Thoracic aorta (tissue), 2 donors: ENCODE measurements at places on chromosomes 11 and 22.

DNA sequence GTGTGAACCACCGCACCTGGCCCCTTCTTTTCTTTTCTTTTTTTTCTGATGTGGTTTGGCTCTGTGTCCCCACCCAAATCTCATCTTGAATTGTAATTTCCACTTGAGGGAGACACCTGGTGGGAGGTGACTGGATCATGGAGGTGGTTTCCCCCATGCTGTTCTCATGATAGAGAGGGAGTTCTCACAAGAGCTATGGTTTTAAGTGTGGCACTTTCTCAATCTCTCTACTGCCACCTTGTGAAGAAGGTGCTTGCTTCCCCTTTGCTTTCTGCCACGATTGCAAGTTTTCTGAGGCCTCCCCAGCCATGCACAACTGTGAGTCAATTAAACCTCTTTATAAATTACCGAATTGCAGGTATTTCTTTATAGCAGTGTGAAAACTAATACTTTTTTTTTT is 4.9 kb upstream of the TCN2 start:
- no peak for DNase-seq

DNA sequence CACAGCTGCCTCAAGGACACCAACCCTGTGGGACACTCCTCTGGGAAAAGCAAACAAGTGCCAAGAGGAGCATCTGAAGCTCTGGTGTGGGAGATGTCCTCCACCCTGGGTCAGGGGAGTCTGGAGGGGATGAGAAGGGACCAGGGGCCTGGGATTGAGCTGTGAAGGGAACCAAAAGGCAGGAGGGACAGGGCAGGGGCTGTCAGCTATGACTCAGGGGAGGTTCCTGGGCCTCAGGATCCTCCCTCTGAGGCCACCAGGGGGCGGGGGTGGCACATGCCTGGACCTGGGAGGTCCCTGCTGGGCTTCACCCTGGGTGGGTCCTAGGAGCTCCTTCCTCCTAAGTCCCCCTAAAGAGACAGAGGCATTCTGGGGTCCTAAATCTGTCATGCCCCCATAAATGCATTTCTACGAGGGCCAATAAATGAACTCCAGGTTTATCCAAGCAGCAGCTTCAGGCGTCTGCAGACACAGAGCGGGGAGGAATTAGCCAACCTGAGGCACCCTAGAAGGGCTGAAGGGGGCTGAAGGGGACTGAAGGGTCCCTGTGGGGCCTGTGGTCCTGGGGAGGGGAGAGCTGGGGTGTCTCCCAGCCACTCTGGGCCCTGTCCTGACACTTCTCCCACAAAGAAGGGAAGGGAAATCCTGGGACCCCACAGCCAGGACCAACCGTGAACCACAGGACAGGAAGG is 31.9 kb upstream of the IGLL5 start:
- DNase-seq = no peak

GRCh38 chr11:45806072-45806933 is 1.4 kb downstream of the SLC35C1 start:
- no peak for DNase-seq

DNA sequence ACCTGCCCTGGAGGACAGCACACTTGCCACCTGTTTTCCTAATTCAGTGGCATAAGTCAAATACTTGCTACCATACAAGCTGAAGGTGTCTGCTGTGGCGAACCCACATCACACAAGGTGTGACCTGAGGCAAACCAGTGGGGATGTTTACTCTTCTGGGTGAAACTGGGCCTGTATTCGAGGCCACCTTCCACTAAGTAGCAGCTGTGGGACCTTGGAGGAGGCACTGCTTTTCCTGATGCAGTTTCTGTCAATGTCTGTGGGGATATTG is 927.4 kb downstream of the BRD1 start:
- no peak for DNase-seq

GRCh38 chr22:29117799-29118477 is 45.1 kb downstream of the KREMEN1 start:
- no peak for DNase-seq

DNA sequence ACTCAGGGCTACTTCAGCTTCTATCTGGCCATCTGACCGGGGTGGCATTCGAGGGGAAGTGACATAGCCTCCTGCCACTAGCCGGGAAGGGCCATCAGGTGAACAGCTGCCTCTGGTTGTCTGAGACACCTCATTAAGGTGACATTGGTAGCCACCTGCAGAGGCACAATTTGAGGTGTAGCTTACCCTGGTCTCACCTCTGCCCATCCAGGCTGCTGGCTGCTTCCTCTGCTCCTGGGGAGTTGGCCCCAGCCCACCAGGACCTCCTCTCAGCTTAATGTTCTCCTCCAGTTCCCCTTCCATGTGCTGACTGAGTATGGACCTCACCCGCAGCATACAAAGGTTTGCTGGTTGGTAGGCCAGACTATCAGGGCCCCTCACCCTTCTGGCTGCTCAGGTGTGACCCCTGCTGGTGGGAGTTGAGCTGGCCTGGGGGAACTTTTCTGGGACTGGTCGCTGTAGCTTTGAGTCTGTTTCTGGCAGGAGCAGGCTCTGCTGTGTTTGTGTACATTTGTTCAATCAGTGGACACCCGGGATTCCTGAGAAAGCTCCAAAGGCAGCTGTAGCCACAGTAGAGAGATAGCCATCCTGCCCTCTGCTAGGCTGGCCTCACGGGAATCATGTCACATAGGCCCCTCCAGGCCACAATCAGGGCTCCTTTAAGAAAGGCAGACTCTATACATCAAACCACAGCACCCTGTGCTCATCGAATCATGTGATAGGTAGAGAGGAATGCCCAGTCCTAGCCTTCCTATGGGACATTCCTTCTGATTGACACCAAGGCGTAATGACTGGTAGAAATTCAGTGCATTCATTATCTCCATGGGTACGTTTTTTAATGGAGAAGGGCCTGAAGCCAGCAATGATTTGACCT is 295.1 kb upstream of the PLET1 start:
- no peak for DNase-seq

GRCh38 chr11:66962801-66963200 is 4.6 kb upstream of the PC start:
- no peak for DNase-seq

- no peak for DNase-seq
Measured at GRCh38 chr11:67306769-67307544, 3.6 kb downstream of the SSH3 start.

DNA sequence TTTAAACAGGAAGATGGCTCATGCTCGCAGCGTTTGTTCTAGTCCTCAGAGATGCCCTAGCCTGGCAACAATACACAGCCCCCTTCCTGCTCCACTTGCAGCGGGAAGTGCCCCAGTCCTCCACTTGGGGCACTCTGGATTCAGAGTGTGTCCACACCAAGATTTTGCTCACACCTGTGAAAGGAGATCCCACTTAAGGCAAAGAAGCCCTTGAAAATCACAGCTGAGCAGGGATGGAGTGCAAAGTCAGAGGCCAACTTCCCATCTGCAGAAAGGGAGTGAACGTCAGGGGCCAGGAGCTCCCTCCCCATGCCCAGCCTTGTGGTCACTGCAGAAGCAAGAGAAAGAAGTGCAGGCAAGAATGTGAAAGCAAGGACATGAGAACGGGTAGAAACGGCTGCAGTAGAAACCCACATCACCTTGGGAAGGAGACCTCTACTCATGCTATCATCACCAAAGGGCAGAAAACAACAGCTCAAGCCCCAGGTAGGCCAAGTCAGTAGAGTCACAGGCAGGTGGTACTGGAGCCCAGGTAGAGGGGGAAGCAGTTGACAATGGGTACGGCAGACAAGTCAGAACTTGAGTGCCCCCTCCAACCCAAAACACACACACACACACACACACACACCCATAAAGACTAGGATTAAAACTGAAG is 157.4 kb downstream of the BUD13 start:
- DNase-seq = no peak

- DNase-seq = no peak
Measured at GRCh38 chr11:123973816-123974215, 3.8 kb downstream of the OR10S1 start.

- DNase-seq = no peak
Measured at GRCh38 chr22:30253205-30253852, 6.8 kb upstream of the LIF start.

- DNase-seq = no peak
Measured at GRCh38 chr11:28318871-28319270, 210.7 kb downstream of the METTL15 start.

DNA sequence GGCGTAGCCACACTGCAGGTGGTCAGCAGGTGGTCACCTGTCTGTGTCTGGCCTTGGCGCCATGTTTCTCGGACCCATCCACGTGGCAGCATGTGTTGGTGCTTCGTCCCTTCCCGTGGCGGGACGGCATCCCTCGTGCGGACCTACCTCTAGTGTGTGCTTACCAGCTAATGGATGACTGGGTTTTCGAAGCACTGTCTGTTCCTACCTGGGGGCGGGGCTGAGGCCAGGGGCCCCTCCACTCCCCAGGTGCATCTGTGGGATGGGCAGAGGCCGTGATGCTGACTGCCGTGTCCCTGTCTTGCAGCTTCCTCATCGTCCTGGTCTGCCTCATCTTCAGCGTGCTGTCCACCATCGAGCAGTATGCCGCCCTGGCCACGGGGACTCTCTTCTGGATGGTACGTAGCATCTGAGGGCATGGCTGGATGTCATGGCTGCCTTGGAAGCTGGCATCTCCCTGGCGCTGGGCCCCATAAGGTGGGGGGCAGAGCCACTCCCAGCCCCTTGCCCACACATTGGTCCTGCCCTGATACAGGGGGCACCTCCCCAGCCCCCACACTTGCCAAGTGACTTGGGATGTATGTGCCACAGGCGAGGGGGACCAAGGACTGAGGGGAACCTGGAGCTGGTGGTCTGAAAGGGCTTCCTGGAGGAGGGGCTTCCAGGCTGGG is 82.9 kb downstream of the KCNQ1 start:
- no peak for DNase-seq

DNA sequence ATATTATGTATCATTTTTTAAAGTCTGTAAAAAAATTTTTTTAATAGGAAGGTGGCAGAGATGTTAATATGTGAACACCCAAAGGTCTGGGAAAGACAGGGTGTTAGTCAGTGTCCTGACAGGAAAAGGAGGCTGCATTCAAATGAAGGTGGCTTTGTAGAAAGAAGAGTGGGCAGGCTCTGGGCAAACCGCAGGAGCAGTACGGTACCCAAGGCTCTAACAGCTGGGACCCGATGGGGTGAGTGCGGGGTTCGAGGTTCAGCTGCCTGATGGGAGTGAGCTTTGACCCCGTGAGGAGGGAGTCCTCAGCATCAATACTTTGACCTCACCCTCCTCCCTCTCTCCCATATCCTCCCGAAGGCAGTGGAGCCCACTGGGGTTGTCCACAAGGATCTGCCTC is 142.5 kb downstream of the C11orf91 start:
- no peak for DNase-seq

GRCh38 chr11:67371911-67372320 is 1.5 kb downstream of the CLCF1 start:
- DNase-seq = no peak

DNA sequence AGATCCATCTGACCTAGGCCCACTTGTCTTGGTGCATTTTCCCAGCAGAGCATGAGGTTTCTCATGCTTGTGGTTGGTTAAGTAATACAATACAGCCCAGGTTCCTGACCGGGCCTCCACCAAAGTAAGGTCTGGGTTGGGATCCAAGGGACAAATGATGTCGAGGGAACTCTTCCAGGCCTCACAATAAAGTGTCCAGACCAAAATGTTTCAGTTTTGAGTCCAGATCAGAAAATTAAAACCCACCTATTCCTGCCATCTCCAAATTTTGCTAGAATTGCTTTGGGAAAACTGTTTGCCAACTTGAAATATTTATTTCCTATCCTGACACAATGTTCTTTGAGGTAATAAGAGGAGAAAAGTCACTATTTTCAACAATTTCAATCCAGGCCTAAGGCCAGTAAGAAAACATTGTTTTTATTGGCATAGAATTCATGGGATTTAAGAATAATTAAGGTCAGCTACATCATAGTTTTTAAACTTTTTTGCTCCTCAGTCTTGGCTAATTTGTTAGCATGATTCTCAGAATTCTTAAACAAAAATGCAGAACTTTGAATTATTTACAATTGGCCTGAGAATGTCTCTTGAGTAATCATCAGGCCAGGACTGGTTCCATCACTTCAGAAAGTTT is 51.4 kb downstream of the ME3 start:
- DNase-seq = no peak

DNA sequence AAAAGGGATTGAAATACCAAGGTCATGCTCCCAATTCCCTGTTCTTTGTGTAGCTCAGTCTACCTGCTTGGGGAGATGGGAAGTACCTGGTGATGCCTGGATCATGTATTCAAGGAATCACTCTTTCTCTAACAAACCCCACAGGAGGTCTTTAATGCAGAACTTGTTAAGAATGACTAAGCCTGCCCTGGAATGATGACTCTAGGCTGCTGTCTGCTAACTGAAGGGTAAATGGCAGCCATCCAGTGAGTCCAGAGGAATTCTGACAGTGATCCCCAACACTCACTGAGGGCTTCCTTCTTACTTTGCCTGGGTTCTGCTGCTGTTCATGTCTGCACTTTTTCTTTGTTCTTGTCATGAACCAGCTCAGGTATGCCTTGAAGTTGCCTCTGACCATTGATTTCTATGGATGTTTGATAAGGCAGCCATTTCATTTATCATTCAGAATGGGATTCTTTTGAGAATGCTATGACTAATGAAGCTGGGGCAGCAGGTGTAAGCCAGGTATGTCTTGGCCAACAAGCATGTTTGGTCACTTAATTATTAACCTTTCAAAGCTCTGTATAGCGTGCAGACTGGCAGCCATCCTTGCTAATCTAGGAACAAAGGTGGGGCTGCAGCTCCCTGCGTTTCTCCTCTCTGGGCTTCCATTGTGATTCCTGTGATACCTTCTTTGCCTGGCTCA is 11.4 kb downstream of the PRSS23 start:
- DNase-seq = no peak

DNA sequence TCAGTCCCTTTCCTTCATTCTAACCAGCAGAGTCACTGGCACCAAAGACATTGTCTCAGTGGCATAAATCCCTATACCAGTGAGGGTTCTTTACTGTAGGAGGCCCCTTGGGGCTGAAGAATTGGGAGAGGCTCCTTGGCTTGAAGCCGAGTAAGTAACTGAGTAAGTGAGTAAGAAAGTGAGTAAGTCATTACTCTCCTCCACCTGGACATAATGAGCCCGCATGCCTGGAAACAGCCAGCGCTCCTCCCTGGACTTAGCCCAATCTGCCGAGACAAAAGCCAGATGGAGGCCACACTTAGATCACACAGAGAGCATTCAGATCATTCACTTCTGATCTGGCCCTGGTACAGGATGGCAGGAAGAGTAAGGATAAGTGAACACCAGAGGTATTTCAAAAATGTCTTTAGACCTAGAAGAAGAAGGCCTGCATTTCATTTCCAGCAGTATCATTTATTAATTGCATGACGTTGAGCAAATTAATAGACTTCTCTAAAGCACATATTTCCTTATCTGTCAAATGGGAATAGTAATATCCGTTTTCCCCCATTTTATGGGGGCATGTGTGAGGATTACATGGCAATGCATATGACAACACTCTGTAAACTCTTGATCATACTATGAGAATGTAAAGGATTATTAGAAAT is 8.2 kb upstream of the MICAL3 start:
- DNase-seq = no peak
